Right atrium auricular region (tissue), 2 donors: ENCODE measurements at places on chromosomes 4 and X. TPM values are rescaled to one million over a fixed set of nuclear protein-coding genes. Genes with fewer than 3 reads are reported as not detected.

DNA sequence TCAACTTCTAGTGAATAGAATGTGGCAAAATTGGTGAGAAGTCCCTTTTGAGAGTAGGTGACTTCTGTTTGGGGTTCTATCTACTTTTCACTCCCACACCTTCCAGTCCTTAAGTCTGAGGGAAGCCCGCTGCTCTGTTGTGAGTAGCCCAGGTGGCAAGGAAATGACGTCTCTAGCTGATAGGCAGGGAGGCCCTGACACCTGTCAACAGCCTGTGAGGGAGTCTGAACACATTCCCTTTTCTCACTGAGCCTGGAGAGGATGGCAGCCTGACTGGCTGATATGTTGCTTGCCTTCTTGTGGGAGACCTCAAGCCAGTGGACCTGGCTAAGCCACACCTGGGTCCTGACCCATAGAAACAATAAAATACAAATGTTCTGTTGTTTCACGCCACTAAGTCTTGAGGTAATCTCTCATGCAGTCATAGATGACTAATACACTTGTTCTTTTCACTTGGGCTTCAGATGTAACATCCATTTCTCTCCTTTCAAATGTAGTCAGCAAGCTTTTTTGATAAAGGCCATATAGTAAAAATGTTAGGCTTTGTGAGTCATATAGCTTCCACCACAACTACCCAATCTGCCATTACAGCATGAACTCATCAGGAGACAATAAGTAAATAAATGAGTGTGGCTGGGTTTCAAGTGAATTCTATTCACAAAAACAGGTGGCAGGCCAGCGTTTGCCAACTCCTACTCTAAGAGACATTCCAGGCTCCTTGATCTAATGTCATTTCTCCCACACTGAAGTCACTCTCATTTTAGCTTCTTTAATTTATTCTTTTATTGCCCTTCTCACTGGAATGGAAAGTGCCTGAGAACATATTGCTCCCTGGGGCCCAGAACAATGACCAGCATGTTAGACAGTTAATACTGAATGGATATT lies 265.1 kb upstream of the MAD2L1 start:
- DNase-seq = no peak

The TSPAN7 gene
- 100 TPM for total RNA-seq

DNA sequence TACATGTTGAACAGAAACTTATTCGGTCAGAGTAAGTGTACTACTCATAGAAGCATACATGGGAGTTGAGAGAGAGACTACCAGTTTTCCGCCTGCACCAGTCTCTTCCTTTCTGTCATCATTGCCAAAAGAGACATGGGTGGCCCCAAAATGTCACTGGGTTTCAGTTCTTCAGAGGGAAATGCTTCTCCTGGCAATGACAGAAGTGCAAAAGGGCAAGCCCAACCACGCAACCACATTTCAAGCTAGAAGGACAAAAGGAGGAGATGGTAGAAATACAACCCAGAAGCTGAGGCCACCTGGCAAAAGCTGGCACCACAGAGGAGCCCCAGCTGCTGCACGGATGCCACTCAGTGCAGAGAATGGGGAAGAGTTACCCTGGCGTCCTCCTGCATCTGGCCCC lies 320.1 kb downstream of the BCOR start:
- no peak for DNase-seq

The SSX5 gene
- total RNA-seq = not detected

- no peak for DNase-seq
Observed at GRCh38 chr4:92825791-92826190, 522.0 kb downstream of the GRID2 start.

The MAGEA10 gene
- not detected for total RNA-seq

DNA sequence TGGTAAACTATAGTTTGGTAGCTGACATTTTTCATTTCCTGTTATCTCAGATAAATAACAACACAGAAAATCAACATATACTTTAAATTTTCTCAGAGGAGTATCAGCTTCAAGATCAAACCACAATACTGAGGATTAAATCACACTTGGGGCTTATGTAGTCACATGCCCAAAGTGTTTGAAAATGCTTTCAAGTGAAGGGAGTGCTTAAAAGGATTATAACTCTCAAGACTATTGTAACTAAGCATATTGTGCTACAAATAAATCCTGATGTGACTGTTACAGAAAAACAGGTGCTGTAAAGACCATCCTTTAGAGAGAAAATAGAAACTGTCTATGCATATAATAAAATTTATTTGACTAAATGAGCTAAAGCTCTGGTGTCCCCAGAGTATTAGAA lies 887.6 kb downstream of the ADGRL3 start:
- no peak for DNase-seq

The FHIP1A gene
- 11.8 TPM for total RNA-seq

- no peak for DNase-seq
Observed at GRCh38 chr4:89379511-89380044, 72.0 kb upstream of the GPRIN3 start.

The CT45A6 gene
- not detected for total RNA-seq
